ENCODE measurements at places on chromosomes 5 and 9.

- DNase-seq = no peak
Measured at GRCh38 chr9:79662537-79662956, 90.8 kb downstream of the TLE4 start.

DNA sequence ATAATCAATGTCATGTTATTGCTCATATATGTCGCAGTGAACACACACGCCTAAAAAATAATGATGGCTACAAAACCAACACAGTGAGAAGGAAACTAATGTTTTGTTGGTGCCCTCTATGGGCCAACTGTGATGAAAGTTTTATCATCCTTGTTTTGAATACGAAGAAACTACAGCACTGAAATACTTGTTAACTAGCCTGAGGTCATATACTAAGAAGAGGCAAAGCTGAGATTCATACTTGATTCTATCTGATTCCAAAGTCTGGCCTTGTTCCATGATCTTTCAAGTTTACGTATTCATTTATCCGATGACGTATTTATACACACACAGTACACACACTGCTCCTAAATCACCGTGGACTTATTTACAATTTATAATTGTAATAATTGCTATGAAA lies 16.1 kb upstream of the DRD1 start:
- DNase-seq = no peak

- DNase-seq = no peak
Measured at GRCh38 chr5:1470762-1471211, 25.5 kb upstream of the SLC6A3 start.

DNA sequence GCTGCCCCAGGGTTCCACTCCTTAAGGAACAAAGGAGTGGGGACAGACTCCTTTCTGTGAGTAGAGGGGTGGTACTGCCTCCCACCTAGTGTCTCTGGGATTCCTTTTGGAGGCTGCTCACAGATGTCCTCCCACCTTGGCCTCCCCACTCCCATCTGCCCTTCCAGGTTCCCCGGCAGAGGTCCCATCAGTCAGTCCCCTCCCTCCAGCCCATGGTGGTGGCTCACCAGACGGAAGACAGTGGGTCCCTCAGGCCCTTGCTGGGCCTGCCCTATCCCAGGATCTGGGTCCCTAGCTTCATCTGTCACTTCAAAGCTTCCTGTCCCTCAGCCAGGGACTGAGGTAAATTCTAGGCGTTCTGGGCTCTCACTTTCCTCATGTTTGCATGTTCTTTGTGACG lies 35.6 kb upstream of the NEK6 start:
- DNase-seq = no peak

GRCh38 chr5:15835514-15835913 lies 335.5 kb downstream of the FBXL7 start:
- no peak for DNase-seq

DNA sequence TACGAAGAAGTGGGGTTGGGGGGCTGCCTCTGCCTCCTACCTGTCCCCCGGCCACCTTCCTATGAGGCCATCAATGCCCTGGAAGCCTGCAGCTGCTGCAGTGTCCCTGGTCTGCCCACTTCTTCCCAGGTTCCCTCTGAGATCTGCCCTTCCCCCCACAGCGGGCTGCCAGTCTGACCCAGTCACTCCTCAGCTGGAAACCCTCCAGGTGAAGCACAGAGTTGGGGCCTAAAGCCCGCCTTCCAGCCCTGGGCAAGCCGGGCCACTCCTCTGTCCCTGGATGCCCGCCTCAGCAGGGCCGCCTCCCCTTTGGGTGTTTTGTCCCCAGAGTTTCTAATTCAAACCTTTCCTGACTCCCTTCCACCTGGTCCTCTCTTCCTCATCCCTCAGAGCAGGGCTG lies 137.0 kb downstream of the RXRA start:
- no peak for DNase-seq

DNA sequence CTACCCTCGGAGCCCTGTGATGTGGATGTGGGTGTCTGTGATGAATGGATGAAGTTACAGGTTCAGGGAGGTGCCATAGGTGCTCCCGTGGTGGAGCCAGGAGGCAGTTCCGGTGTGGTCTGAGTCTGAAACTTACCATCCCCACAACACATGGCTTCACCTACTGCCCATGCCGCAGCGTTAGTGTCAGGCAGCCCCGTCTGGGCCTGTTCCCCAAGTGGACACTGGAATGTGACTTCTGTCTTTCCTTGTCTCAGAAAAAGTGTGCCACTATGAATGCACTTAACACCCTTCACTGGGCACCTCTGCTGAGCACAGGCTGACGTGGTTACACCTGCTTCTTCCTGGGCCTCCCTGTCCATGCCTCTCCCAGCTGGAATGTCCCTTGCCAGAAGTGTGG lies 8.6 kb downstream of the ANKRD33B start:
- no peak for DNase-seq

GRCh38 chr9:21668516-21668915 lies 133.9 kb upstream of the MTAP start:
- no peak for DNase-seq

- no peak for DNase-seq
Measured at GRCh38 chr5:40353442-40353841, 326.3 kb upstream of the PTGER4 start.

DNA sequence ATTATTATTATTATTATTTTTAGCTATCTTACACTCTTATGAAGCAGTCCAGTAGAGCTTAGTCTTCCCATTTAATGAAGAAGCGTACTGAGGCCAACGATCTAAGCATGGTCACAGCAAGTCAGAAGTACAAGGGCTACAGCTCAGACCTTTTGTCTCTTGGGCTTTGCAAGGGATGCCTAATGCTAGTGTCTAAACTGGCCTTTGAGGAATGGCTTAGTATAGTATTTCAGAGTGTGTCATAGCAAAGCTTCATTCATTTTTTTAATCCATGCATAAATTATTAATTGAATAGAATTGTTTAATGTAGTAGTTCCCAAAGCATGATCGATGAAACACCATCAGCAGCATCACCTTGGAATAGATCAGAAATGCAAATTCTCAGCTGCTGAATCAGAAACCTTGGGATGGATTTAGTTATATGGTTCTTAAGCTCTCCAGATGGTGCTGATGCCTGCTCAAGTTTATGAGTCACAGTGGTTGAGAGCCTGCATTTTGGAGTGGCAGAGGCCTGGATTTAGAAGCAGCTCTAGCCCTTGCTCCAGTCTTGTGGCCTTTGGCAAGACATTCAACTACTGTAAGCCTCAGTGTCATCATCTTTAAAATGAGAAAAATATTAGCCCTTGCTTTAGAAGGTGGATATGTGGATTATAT lies 6.1 kb downstream of the IL12B start:
- DNase-seq = no peak

- no peak for DNase-seq
Measured at GRCh38 chr5:150945947-150946346, 41.2 kb upstream of the ZNF300 start.

- no peak for DNase-seq
Measured at GRCh38 chr5:143126174-143127019, 277.1 kb downstream of the NR3C1 start.

DNA sequence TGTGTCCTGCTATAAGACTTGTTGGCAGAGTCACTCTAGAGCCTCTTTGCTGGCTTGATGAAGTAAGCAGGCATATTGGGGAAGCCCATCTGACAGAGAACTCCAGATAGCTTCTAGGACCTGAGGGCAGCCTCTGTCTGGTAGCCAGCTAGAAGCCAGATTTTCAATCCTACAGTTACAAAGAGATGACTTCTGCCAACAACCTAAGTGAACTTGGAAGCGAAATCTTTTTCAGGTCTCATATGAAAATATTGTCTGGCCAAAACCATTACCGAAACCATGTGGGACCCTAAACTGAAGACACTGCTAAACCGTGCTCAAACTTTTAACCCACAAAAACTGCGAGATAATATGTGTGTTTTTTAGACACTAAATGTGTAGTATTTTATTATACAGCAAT lies 140.9 kb downstream of the MRPS30 start:
- DNase-seq = no peak

DNA sequence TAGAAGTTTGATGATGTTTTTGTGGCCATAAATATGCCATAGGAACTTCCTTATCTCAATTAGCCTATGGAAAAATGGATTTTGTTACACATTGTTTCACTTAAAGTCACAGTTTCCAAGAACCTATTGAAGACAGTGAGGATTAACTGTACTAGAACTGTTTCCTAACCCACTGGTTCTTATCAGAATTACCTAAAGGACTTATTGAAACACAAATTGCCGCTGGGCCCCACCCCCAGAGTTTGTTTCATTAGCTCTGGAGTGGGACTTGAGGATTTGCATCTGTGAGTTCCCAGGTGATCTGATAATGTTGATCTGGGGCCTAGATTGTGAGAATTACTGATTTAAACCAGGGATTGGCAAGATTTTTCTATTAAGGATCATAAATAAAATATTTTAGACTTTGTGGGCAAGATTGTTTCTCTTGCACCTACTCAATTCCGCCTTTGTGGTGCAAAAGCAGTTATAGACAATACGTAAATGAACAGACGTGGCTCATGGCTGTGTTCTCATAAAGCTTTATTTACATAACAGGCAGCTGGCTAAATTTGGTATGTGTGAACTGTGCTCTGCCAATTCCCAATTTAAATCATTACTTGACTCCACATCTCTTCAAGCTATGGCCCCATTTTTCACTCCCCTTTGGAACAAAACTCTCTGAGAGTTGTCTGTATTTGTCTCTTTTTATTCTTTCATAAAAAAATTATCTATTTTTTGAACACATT lies 9.3 kb downstream of the JAK2 start:
- no peak for DNase-seq
